ENCODE measurements at places on chromosomes 1 and 21. TPM values are rescaled to one million over a fixed set of nuclear protein-coding genes. Genes with fewer than 3 reads are reported as not detected.

DNA sequence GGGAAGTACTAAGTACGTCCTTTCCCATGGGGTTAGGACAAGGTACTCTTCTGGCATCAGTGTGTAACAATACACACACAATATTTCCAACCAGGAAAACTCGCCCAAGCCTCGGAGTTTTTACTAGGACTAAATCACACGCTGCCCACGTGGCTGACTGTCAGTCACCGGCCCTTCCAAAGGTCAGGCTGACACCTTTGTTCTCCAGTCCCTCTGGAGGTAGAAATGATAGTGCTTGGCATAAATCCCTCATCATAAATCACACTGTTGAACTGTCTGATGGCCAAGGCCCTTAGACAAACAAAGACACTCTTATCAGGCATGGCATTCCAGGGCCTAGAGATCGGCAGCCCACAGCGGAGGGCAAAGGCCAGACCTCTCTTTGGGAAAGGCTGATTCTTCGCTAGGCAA is 16.9 kb upstream of the SLAMF9 start:
- no peak overlapping the region for H3K27ac ChIP-seq
- no peak overlapping the region for H3K4me3 ChIP-seq
- no peak for DNase-seq
- no peaks in the 10 kb centered on the region for H3K4me1 ChIP-seq
- no peaks in the 10 kb centered on the region for H3K36me3 ChIP-seq

GRCh38 chr21:36734367-36735200 is 35.7 kb downstream of the SIM2 start:
- no peak overlapping the region for H3K4me3 ChIP-seq
- H3K27me3 ChIP-seq, result no peaks in the 10 kb centered on the region
- H3K27ac ChIP-seq, result no peak overlapping the region
- DNase-seq, result no peak
- peaks cover 10% of the 10 kb centered on the region for H3K4me1 ChIP-seq

DNA sequence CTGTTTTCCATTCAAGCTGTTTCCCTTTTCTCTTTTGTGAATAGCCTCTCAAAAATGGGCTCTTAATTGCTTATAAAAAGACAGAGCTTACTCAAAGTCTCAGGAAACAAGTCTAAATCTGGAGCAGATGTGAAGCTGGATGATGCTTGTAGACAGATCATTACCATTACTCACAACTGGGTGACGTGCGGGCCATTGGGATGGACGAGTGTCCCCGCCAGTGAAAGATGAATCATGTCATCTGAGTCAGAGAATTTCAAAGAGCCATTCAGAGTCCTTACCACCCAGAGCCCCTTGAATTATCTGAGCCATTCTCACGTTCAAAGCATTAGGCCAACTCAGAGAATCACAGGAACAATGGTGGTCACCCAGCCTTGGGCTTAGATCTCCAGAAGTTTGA is 134.6 kb downstream of the HUNK start:
- H3K4me1 ChIP-seq, result no peaks in the 10 kb centered on the region
- H3K27ac ChIP-seq, result no peak overlapping the region
- DNase-seq, result no peak
- H3K36me3 ChIP-seq, result no peaks in the 10 kb centered on the region
- no peak overlapping the region for H3K4me3 ChIP-seq

DNA sequence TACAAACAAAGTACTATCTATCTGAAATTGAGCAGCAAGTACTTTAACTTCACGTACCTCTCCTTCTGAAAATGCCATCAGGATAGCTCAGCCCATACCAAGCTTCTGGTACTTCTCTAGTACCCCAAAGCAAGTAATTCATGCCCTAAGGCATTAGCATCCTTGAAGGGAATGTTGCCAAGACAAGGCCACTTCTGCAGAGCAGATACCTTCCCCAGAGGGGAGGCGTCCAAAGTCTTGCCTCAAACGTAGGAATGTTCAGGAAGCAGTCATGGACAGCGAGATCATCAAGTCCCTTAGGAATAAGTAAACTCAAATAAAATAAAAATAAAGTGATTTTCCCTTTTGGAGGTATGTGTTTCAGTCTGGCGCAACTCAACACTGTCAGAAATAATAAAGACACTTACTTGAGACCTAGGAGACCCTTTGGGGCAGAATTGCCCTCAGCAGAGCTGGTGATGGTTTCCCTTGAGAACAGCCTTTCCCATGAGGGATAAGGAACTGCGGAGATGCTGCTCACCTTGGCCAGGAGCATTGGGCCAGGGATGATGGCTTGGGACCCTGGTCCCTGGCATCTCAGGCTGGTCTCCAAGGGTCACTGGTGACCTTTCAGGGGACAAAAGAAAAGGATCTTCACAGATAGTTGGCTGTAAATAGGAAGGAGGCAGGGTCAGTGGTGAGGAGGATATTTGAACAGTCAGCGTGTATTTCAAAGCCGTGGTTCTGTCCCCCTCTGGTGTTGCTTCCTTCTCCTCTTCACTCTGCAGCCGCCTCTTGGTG is 522.9 kb downstream of the KIF26B start:
- no peaks in the 10 kb centered on the region for H3K4me1 ChIP-seq
- H3K4me3 ChIP-seq, result no peak overlapping the region
- no peak for DNase-seq
- H3K27ac ChIP-seq, result no peak overlapping the region

DNA sequence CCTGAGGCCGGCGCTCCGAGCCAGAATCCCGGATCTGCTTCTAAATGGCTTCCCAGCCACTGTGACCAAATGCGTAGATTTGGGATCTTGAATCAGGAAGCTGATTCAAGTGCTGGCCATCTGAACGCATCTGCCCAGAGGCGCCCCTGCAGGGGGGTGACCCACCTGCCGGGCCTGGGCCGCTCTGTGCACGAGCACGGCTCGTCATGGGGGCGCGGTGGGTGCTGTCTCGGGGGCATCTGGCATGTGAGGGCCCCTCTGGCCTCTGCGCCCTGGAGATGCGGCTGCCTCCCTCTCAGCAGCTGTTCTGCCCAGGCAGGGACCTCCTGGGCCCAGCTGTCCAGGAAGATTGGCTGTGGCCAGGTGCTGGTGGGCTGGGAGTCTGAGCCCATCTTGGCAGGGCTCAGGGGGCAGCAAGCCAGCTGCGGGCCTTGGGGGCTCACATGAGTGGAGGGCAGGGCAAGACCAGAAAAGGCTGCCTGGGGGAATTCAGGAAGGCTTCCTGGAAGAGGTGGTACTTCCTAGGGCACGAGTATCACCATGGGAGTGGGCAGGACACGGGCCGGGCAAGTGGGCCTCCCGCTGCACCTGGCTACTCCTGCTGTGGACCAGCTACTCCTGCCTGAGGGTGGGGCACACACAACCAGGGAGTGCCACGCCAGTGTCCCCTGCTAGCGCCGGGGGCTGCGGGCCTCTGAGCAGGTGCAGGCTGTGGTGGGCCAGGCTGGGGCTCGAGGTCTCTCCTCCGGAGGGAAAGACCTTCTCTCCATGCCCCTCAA is 25.1 kb downstream of the PLCH2 start:
- no peak overlapping the region for H3K4me3 ChIP-seq
- H3K4me1 ChIP-seq, result no peaks in the 10 kb centered on the region
- no peak for DNase-seq
- H3K27me3 ChIP-seq, result no peaks in the 10 kb centered on the region
- no peaks in the 10 kb centered on the region for H3K36me3 ChIP-seq
- no peak overlapping the region for H3K27ac ChIP-seq

- H3K27me3 ChIP-seq, result no peaks in the 10 kb centered on the region
- H3K27ac ChIP-seq, result no peak overlapping the region
- DNase-seq, result no peak
- H3K4me1 ChIP-seq, result 0 out of 2 replicates have a peak, but pooled peaks cover 3% of the 10 kb centered on the region
- H3K36me3 ChIP-seq, result peaks cover 18% of the 10 kb centered on the region
Observed at GRCh38 chr1:159602501-159602999, 14.9 kb downstream of the APCS start.

Gene TNNT2
- total RNA-seq, result 7.9 TPM

Gene NPHS2
- total RNA-seq, result not detected

Gene ST6GALNAC3
- total RNA-seq, result 11.9 TPM

Gene KRTAP11-1
- total RNA-seq, result not detected

Gene TMEM125
- 27.8 TPM for total RNA-seq

Gene COQ8A
- 39.4 TPM for total RNA-seq

Gene PEX14
- total RNA-seq, result 27.8 TPM
